ENCODE measurements at places on chromosomes 1 and 21.

DNA sequence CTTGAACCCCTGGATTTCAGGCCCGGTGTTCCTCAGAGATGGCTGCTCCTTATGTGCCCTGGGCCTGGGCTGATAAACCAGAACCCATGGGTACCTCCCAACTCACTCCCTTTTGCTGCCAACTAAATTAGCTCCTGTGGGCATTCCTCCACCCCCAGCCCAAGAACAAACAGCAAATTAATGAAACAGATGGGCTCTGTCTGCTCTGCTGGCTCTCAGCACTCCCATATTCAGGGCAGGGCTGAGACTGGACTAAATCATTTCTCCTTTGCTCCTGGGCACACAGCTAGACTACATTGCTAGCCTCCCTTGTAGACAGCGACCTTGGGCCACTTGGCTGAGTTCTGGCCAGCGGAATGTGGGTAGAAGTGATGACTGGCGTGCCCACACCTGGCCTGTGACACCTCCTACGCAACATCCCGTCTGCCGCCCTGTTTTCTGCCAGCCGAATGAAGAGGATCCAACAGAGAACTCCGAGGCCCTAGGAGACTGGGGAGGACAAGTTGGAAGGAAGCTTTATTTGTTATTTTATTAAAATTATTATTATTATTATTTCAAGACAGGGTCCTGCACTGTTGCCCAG lies 101.9 kb upstream of the DISP3 start:
- DNase-seq, result no peak

- DNase-seq, result no peak
Observed at GRCh38 chr1:28115267-28115666, 26.9 kb upstream of the EYA3 start.

DNA sequence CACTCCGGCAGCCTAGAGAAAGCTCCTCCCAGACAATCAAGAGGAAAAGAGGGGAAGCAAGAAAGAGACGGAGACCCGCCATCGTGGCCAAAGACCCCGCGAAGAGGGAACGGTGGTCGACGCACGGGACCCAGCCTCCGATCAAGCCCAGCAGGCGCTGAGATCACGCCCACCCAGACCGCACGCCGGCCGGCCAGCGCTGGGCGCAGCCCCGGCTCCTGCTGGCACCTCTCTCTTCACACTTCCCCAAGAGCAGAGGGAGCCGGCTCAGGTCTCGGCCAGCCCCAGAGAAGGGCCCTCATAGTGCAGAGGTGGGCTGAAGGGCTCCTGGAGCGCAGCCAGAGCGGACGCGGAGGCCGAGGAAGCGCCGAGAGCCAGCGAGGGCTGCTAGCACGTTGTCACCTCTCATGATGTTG lies 918.4 kb upstream of the ADAMTS5 start:
- no peak for DNase-seq

DNA sequence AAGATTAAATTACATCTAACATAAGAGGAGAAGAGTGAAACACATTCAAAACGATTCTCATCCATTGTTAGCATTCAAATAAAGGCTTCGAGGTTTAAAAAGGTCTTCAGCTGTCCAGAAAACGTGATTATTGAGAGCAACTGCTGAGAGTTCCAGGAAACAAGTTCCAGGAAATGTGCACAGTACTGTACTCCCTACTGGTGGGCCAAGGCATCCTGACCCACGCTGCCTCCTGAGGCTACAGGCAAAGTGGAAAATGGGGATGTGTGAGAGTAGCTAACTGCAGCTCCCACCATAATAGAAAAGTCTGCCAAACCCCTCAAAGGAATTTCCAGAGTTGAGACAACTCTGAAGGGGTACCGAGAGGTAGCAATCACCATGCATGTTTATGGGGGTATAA lies 2.0 kb downstream of the VAV3 start:
- no peak for DNase-seq

GRCh38 chr21:31282095-31282709 lies 61.9 kb downstream of the TIAM1 start:
- DNase-seq, result no peak

- DNase-seq, result no peak
Observed at GRCh38 chr1:169594391-169594790, 8.1 kb upstream of the F5 start.

- no peak for DNase-seq
Observed at GRCh38 chr1:93559045-93559444, 111.1 kb downstream of the FNBP1L start.

DNA sequence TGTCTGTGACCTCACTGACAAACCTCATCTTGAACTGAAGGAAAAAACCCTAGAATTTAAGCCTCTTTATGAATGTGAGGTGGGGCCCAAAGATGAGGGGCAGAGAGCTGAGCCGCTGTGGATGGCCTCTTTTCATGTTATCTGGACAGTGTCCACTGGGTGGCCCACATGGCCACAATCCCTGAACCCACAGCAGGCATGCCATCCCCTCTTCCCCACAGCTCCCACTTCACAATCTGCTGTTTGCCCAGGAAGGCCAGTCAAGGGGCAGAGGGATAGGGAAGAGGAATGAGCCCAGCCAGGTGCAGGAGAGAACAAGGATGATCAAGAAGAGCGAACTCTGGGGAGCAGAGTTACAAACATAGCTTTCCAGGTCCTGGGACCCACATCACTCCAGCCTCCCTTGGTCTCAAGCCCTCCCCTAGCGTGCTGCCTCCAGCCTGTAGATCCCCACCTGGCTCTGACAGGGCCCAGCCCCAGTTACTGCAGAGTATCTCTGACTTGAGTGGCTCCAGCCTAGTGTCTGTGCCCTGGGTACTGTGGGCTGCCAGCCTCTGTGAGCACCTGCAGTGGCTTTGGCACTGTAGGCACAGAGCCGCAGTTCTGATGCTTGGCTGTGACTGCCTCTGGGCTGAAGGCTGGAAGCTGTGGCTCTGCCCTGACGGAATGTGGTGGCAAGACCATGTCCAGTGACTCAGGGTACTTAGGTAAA lies 1.9 kb upstream of the SLFNL1 start:
- DNase-seq, result no peak

GRCh38 chr1:158714754-158715153 lies 5.8 kb downstream of the OR6K3 start:
- DNase-seq, result no peak

DNA sequence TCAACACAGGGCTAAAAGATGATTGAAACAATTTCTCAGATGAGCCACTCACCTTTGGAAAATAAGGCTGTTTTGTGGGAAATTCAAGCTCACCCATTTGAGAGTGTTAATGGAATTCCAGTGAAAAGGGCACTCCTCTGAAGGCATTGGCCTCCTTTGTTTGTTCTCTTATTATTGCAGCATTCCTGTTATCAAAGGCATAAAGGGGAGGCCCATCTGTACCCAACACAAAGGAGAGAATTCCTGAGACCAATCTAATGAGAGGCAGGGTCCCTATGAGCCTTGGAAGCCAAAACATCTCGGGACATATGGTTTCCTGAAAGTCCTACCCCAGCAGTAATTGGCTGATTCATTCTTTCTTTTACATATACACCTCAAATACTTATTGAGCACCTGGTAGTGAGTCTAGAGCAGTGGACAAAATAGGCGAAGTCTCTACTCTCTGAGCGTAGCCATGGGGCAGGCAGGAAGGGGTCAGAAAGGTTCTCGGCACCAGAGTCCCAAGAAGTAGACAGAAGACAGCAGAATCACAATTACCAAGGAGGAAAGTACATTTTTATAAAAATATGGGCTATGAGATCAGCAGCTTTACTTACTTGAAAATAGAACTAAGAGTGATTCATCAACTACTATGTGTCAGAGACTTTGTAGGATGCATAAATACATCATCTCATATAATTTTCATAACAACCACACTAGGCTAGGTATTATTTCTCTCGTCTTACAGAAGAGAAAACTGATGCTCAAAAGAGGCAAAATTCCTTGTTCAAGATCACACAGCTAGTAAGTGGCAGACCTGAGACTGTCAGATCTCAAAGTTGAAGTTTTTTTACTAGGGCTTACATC lies 218.7 kb downstream of the DAB1 start:
- DNase-seq, result no peak

DNA sequence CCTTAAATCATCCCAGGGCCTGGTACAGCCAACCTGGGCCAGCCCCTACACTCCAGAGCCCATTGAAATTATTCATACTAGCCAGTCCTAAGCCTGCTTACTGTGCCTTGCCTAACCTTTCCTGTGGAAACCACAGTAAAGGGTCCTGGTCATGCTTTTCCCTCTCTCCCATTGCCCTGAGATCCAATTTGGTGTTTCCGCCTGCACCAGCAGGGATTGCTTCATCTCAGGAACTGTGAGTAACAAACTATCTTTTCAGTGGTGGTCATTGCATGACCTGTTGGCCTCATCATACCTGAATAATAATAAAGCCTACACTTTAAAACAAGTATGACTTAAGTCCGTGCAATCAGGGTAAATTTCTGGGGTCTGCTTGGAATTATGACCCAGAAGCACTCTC lies 18.7 kb upstream of the GALNT2 start:
- no peak for DNase-seq

DNA sequence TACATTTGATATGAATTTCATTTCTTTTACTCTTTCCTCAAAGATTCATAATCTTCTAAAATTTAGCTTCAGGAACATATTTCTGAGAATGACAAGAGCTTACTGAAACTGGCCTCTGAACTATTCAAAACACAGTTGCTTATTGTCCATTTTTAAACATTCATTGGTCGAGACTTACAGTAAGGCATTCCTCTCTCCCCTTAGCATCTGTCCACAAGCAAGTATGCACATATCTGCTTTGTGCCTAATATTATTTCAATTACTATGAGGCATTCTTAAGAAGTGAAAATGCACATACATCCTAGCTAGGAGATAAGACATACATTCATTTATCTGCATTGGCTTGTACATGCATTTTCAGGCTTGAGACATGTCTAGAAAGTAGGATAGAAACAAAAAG lies 488.7 kb downstream of the PTBP2 start:
- DNase-seq, result no peak

DNA sequence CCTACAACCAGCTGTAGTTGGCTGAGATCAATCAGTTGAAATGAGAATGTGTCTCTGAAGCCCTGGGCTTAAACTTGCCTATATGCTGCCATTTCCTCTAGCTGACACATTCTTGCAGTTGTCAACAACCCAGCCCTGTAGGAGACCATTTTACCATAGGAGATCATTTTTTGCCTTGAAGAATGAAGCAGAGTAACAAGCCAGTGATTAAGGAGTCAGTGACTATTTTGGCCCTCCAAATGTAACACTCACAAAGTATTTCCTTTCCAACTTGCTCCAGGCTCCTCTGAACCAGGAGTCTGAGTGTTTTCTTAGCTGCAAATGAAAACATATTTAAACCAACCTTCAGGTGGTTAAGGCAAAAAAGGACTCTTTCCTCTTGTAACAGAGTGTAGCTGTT lies 183.5 kb downstream of the ZZZ3 start:
- DNase-seq, result no peak

DNA sequence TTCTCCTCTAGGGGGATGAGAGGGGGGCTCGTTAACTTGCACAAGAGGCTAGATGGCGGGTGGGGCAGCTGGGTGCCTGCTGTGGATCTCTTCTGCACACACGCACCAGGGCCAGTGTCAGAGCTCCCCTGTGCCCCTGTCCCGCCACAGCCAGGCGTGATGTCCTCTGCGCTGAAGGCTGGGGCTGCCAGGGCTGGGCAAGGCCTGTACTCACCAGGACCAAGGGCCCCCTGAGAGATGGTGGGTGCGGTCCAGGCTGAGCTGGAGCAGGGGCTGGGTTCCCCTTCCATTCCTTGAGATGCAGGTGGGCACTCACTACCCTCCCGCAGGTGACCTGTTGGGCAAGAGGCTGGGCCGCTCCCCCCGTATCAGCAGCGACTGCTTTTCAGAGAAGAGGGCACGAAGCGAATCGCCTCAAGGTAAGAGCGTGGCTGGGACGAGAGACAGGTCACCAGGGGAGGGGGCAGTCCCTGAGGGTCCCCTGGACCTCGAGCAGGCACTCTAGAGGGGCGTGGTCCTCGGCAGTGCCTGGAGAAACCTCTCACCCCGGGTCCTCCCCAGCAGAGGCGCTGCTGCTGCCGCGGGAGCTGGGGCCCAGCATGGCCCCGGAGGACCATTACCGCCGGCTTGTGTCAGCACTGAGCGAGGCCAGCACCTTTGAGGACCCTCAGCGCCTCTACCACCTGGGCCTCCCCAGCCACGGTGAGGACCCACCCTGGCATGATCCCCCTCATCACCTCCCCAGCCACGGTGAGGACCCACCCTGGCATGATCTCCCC lies 15.2 kb downstream of the SAMD11 start:
- no peak for DNase-seq

DNA sequence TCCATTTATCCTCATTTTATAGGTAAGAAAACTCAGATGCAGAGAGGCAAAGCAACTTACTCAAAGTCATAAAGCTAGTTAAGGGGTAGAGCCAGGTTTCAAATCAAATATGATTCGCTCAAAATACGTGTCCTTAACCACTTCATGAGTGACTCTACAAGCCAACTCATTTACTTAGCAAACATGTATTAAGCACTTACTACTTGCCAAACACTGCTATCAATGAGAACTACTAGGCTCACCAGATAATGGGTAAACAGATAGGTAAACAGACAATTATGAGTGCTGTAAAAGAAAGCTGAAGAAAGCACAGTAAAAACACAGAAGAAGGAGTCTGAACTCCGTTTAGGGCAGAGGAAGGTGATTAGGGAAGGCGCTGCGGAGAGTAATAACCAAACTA lies 65.9 kb downstream of the WDR64 start:
- DNase-seq, result no peak

GRCh38 chr1:167412072-167412471 lies 106.3 kb downstream of the CD247 start:
- DNase-seq, result no peak

DNA sequence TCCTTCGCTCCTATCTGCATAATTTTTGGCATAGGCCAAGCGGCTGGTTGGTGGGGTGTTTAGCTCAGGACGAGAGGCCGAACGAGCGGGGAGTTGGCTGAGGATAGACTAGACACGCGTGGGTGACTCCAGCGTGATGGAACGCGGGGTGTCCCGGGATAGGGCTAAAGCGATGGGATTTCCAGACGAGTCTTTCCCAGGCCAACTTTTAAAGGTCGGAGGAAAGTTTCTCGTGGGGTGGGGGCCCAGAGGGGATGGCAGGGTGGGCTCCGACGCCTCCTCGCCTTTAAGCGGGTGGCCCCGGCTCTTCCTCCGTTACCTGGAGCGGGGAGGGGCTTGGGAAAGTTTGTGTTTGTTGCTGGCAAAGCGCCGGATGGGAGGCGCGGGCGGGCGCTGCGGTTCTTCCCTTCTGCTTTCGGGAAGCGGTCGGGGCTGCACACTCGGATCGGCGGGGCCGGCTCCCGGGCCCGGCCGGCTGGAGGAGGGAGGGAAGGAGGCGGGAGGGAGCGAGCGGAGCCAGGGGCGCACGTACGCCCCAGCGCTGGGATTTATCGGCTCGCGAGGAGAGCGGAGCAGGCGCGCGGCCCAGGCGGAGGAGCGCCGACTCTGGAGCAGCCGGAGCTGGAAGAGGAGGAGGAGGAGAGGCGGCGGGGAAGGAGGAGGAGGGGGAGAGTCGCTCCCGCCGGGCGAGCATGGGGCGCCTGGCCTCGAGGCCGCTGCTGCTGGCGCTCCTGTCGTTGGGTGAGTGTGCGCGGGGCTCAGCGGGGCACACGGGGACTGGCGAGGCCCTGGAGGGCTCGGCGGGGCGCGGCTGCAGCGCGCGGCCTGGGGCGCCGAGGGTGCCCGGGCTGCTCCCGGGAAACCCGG lies at the start of gene PTGFRN:
TSS of gene PTGFRN (plus strand) at position 405 of the 867 bp plus-strand sequence. CDS start at position 693, 288 bp downstream.
- DNase-seq, result peak; percentile 20

Measured in stimulated activated naive CD4-positive, alpha-beta T cell (primary cell).